Stomach (tissue), 19 donors: ENCODE measurements at places on chromosomes 2 and 18.

DNA sequence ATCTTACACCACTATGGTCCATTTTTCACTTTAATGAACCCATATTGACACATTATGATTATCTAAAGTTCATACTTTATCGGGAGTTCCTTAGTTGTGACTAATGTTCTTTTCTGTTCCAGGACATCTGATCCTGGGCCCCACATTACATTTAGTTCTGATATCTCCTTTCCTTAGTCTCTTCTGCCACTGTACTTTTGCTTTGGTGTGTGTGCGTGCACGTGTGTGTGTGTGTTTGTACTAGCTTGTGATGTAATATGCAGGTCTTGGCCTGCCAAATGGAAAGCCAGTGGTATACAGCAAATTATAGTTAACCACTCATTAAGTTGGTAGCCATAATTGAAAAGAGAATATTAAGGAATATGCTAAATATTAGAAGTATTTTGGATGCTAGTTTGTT is 88.0 kb downstream of the CDC42EP3 start:
- DNase-seq, result no peak

- DNase-seq, result peak; percentile 82
Measured at GRCh38 chr2:143936848-143937722, 582.8 kb downstream of the ZEB2 start.

DNA sequence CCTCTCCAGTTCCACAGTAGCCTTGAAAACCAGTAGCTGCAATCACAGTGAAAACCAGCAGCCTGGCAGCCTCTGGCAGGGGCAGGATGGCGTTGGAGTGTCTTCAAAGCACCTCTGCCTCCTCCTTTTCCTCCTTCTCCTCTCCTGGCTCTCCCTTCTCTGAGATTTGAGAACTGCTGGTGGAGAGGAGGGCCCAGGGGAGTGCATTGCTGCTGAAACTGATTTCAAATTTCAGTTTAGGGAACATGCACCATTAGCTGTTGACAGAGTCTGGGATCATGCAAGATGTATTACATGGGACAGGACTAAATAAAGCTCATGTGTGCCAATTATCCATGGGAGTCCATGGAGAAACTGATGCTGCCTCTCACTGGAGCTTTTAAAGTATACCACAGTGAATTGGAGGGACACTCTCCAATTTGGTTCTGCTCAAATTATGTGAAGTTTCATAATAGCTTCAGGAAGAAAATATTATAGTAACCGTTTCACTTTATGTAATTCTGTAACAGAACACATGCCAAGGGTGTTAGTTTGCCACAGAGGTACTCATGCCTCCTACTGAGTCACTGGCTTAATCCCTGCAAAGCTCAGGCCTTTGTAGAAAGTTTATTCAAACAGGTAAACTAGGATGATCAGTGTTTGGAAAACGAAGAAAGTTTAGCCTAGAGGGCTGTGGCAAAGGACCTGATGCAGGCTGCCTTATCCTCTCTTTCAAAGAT is 146.1 kb downstream of the PRPF40A start:
- no peak for DNase-seq

DNA sequence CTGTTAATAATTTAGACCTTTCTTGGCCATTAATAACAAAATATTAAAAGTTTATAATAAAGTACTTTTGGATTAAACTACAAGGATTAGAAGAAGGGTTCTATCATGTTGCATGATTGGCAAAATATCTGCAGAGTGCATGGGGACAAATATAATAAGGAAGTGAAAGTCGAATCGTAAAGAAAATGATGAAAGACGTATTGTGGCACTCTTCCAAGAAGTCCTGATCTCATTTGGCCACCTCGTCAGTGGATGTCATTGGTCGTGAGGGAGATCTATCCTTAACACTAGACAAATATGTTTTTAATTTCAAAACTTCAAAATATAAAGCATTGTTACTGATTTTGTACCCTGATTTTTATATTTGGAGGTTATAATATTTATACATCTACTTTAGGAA is 197.7 kb upstream of the STON1 start:
- DNase-seq, result peak; percentile 44

- peak; percentile 20 for DNase-seq
Measured at GRCh38 chr2:128395640-128396499, 77.2 kb upstream of the HS6ST1 start.
